ENCODE measurements at places on chromosomes 6 and 20.
A peak's percentile ranks its signal among the peaks of the same experiment; 100 is the strongest.

DNA sequence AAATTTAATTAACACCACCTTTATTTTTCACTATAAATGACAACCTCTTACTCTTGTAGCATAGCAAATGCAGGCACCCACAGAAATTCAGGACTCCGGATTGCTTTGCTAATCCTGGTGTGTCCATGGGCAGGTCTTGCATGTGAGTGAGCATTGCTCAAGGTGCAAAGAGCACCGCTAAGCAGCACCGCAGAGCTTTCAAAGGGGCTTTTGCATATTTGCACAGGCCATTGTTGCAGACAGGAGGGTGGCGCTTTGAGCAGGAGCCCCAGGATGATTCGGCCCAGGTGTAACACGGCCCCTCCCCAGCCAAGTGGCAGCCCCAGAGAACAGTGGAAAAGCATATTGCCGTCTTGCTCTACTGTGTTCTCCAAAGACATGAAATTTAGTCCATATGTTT lies 293.2 kb downstream of the NRN1 start:
- DNase-seq: no peak

GRCh38 chr6:105097288-105097687 lies 82.5 kb downstream of the POPDC3 start:
- DNase-seq: no peak

DNA sequence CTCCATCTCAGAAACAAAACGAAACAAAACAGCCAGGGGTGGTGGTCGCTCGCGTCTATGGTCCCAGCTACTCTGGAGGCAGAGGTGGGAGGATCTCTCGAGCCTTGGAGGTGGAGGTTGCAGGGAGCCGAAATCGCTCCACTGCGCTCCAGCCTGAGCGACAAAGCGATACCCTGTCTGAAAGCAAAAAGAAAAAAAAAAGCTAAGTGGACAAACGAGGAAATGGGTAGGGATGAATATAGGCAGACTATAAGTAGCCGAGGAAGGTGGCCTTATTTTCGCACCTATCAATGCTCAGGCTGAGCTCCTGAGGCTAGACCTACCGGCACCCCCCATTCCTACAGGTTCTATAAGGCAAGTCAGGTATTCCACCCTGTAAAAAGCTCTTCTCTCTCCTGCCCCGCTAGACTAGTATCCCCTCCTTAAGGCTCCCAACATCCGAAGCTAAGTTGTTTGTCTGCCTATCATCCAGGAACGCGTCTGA lies 650 bp upstream of the CASP8AP2 start:
- no peak for DNase-seq

DNA sequence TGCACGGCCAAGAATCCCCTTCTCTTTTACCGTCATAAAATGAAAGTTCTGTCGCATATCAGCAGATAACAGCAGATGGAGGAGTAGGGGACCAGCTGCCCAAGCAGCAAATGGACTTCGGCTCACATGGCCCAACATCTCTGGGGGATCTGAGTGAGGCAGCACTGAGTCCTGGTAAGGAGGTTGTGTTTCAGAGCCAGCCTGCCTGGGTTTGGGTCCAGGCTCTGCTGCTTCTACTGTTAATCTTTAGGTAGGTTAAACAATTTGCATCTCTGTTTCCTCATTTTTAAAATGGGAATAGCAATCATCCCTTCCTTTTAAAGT lies 193.6 kb downstream of the DOK5 start:
- no peak for DNase-seq

DNA sequence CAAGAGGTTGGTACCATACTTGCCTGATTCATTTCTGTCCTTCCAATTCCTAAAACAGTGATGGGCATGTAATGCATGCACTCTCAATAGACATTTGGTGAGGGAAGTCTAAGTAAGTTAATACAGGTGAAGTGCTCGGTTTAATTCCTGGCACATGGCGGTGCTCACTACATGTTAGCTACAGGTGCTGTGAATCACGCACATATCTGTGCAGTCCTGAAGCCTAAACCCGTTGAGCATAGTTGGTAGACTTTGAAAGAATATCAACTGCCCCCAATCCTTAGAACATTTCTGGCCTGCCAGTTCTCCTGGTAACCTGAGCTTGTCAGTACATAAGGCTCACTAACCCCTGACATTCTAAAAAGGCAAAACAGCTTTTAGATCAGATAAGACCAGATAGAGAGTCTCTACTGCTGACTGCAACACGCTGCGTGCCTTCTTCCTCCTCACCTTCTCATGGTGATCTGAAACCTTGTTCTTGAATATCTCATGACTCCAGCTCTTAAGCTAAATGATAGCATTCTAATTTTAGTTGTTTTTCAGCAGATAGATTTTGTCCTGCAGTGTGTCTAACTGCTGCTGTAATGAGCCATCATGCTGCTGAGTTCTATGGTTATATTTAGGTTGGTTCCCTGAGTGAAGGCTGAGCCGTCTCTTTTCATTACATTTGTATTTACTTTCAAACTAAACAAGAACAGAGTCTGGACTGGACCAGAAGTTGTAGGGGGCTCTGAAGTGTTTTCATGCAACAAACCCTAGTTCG lies 328.5 kb upstream of the QKI start:
- DNase-seq: no peak

- no peak for DNase-seq
These were observed at the start of gene ALDH8A1 for GRCh38 chr6:134949927-134950326. Gene ALDH8A1 (minus strand): TSS chr6:134950101. CDS start chr6:134950053, 48 bp downstream.

- no peak for DNase-seq
These were observed 114.3 kb downstream of the THBS2 start for GRCh38 chr6:169139179-169139971.

DNA sequence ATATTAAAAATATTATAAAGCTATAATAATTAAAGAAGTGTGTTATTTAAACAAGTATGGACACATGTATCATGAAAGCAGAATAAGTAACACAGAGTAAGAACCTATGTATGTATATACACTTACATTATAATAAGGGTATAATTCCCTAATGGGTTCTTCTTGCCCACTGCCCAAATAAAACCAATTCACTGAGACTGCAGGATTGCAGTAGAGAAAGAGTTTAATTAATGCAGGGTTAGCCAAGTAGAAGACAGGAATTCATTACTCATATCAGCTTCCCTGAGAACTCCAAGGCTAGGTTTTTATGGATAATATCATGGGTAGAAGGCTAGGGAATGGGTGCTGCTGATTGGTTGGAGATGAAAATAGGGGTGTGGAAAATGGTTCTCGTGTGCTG lies 53.8 kb upstream of the SAMD3 start:
- no peak for DNase-seq

DNA sequence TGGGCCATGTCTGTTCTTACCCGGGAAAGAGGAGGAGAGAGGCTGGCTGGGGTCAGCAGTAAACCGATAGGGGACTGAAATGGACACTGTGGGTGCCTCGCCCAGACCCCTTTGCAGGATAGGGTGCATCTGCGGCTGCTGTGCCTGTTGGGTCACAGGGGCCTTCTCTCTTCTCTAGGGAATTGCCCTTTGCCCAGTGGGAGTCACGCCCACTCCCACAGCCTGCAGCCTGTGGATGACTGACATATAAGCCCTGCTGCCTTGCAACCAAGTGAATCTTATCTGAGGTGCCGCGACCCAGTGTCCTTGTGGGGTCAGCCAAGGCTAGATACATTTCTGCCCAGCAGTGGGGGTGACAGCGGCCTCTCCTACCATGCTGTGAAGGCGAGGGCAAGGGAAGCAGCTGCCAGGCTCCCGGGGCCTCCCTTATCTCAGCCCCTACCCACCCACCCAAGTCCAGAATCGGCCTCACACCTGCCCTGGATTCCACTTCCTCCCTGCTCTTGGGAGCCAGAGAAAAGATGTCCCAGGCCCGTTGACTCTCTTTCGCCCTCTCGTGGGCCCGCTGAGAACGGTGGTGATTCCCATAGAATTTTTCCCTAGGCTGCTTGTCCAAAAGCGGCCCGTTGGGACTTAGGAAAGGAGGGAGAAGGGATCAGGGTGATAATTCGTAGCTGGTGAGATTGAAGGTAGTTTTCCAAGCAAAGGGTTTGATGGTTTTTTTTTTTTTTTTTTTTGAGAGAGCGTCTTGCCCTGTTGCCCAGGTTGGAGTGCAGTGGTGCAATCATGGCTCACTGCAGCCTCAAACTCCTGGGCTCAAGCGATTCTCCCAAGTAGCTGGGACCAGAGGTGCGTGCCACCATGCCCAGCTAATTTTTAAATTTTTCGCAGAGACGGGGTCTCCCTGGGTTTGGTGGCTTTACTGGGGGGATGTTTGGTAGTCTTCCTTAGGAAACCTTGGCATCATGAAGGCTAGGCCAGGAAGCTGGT lies 76.4 kb upstream of the RNF24 start:
- DNase-seq: peak; percentile 46

GRCh38 chr20:32017711-32018251 lies 7.5 kb downstream of the CCM2L start:
- DNase-seq: peak; percentile 54

- no peak for DNase-seq
These were observed 104.9 kb upstream of the CEP162 start for GRCh38 chr6:84332139-84333034.

GRCh38 chr6:151431337-151431736 lies 20.6 kb downstream of the RMND1 start:
- DNase-seq: no peak

Measured in CD4-positive, alpha-beta T cell treated with Interleukin-6 at 100 ng/mL for 8 hours (primary cell).